ENCODE measurements at places on chromosomes 5 and 9.

DNA sequence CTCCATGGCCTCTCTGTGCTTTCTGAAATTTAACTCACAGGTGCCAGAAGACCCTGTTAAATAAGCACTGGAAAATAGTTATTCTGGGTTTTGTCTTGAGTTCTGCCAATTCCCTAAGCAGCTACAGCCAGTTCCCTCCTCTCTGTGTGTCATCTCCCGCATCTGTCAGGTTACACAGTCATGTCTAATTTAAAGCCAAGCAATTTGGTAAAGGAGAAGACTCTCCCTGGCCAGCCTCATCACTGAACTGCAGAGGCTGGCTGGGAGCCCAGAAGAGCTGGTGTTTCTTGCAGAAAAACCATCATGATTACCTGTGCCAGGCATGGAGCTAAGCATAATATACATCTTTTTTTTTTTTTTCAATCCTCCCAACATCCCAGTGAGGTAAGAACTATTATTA is 141.3 kb upstream of the ZNF366 start:
- DNase-seq = no peak

DNA sequence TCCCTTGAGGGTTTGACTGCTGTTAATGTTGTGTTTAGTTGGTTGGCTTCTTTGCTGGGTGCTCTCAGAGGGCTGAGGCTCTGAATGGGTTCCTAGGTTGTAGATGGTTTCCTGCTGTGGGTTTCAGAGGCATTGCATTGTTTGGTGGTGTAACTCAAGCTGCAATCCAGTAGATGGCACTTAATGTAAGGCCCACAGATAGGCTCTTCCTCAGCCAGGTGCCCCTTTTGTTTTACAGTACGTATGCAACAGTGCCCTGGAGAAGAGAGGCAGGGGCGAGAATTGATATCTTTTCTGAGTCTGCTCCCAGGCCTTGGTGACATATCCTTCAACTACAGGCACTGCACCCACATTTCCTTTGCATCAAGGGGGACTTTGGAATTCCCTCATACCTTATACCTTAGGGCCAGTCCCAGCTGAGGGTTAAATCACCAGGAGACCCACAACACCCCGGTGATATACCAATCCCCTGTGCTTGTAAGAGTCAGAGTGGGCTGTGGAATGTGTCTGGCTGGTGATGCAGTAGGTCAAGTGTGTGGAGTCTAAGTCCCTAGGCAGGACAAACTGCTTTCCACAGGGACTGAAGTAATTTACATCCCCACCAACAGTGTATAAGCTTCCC is 7.0 kb upstream of the UGT3A2 start:
- no peak for DNase-seq

GRCh38 chr5:10772901-10773585 is 12.0 kb upstream of the DAP start:
- no peak for DNase-seq

GRCh38 chr5:118466418-118466817 is 521.9 kb downstream of the DTWD2 start:
- DNase-seq = no peak

GRCh38 chr5:162496100-162496808 is 428.7 kb downstream of the GABRG2 start:
- DNase-seq = no peak

DNA sequence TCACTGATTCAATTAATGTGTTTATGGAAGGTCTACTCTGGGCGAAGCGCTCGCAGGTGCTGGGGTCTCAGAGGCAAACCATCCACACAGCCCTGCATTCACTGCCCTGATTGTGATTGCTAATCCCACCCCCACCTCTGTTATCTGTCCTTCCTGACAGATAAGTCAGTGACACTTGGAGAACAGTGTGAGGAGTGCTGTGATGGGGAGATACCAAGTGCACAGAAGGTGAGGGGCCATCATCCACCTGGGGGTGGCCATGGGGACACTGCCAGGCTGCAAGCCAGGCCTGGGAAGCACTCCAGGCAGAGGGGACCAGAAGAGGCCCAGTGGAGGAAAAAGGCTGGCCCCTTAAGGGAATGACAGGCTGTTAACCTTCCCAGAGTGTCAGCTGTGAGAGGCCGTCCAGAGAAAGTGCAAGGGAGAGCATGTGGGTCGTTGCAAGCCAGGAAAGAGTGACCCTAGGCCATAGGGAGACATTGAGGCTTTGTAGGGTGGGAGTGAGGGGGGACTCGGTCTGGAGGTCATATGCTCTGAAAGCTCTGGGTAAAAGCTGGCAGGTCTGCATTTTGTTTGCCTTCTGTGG is 18.0 kb downstream of the IL9 start:
- DNase-seq = no peak

GRCh38 chr9:121399126-121399882 is 29.3 kb upstream of the STOM start:
- no peak for DNase-seq

DNA sequence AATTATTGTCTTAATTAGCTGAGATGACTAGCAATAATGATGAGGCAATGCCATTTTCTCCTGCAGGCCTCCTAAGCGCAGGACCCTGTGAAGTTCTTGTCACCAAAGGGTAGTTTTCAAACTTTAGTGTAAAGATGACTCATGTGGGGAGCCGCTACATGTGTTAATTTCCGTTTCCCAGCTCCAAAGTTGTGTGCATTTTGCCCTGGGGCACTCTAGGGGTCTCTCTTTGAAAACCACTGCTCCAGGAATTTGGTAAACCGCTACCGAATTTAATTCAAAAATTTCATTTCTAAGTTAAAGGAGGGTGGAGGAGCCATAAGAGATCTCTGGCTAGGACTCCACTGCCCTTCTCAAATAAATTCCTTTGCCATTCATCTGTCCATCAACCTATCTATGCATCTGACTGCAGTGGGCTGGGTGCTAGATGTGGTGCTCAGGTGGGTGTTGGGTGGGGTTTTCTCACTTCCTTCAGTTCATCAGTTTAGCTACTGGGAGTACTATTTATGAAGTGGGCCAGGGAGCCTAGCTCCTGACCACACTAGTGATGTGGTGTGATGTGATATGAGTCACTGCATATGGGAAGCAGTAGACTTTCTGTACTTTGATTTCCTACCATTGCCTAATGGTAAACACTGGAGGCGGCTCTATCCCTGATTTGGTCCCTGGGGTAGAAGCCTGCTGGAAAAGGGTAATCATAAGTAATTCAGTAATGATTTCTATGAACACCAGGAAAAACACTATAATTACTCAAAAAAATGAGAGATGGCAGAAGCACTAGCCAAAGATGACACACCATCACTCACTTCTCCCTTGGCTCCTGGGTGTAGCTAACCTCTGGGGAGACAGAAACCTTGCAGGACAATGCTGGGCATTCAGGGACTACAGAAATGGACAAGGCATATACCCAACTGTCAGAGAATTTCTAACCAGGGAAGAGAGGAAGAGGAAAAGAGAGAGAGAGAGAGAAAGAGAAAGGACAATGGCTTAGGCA is 4.0 kb upstream of the ZSWIM6 start:
- DNase-seq = no peak

- DNase-seq = no peak
Measured at GRCh38 chr9:18718393-18718792, 244.4 kb downstream of the ADAMTSL1 start.

GRCh38 chr9:113636165-113636564 is 172.6 kb downstream of the RGS3 start:
- peak; percentile 9 for DNase-seq

GRCh38 chr5:147044572-147045273 is 166.2 kb upstream of the PPP2R2B start:
- DNase-seq = no peak

GRCh38 chr5:88756953-88757352 is 126.0 kb downstream of the MEF2C start:
- DNase-seq = no peak

DNA sequence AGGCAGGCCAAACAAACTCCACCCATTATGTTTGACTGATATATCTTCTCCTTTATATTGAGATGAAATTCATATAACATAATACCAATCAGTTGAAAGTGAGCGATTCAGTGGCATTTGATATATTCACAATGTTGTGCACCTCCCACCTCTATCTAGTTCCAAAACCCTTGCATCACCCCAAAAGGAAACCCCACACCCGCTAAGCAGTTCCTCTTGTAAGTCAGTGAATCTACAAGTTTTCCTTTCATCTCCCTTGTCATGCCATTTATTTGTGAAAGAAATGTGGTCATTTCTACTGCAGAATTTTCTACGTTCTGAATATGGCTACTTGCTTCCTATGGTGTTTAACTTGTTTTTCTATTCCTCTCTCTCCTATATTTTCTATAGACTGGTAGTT is 99.4 kb upstream of the PTPN3 start:
- DNase-seq = no peak

DNA sequence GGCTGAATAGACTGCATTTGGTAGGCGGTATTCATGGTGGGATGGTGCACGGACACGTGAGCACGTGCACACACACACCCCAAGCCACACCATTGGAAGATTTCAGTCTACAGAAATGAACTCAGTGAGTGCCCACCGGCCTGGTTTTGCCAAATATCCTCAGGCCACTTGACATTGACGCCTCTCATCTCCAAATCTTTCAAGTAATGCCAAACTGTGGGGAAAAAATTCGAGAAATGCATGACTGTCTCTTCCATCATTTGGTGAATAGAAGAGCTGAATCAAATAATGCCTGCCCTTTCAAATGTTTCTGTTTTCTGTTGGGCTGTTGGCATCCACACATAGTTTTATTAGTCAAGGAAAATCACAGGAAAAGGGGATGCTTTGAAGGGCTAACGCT is 182.3 kb upstream of the EFNA5 start:
- no peak for DNase-seq

DNA sequence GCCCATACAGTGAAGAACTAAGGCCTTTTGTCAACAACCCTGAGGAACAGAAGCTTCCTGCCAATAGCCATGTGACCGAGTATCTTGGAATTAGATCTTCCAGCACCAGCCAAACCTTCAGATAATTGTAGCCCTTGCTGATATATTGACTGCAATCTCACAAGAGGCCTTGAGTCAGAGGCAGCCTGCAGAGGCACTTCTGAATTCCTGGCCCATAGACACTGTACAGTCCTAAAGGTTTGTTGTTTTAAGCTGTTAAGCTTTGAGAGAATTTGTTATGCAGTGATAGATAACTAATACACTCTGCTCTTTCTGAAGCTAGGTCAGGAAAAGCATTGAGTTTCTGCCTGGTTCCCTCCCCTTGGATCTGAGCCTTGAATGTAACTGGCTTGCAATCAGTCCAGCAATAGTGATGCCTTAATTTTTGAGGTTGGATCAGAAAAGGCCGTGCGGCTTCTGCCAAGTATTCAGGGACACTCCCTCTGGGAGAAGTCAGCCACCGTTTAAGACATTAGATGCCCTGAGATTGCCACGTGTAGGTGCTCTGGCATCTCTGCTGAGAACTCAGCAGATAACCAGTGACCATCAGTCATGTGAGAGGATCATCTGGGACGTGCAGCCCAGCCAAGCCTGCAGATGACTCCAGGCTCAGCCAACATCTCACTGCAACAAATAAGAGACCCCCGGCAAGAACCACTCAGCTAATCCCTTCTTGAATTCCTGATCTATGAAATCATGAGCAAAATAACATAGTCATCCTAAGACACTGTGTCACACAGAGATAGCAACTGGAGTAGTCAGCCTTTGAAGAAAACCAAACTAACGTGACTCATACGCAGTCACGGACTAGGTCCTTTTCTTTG is 126.8 kb upstream of the STC2 start:
- no peak for DNase-seq

DNA sequence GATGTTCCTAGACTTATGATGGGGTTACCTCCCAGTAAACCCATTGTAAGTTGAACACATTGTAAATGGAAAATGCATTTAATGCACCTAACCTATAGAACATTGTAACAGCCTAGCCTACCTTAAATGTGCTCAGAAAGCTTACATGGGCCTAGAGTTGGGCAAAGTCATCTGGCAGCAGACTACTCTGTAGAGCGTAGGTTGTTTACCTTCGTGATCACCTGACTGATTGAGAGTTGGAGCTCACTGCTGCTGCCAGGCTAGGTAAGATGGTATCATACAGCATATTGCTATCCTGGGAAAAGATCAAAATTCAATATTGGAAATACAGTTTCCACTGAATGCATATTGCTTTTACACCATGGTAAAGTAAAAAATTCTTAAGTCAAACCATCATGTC is 95.4 kb downstream of the HTR4 start:
- no peak for DNase-seq

DNA sequence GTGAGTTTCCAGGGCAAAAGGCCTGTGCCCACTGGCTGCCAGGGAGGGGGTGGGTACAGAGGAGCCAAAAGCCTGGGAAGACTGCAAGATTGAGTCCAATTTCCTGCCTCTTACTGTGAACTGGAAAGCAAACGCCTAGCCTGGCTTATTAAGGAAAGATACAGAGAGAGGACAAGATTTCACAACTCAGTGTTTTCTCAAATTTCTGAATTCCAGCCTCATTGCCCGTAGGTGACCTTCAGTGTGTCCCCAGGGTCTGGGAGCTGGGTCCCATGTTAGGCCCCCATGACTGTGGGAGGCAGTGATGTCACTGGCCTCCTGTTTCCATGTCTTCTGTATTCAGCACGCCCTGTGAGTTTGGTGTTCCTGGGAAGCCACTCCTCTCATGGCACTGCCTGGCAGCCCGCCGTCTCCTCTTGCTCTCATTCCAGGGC is 60.6 kb upstream of the PTPN3 start:
- DNase-seq = no peak

- DNase-seq = peak; percentile 58
Measured at GRCh38 chr9:36008774-36009300, 27.9 kb upstream of the RECK start.

DNA sequence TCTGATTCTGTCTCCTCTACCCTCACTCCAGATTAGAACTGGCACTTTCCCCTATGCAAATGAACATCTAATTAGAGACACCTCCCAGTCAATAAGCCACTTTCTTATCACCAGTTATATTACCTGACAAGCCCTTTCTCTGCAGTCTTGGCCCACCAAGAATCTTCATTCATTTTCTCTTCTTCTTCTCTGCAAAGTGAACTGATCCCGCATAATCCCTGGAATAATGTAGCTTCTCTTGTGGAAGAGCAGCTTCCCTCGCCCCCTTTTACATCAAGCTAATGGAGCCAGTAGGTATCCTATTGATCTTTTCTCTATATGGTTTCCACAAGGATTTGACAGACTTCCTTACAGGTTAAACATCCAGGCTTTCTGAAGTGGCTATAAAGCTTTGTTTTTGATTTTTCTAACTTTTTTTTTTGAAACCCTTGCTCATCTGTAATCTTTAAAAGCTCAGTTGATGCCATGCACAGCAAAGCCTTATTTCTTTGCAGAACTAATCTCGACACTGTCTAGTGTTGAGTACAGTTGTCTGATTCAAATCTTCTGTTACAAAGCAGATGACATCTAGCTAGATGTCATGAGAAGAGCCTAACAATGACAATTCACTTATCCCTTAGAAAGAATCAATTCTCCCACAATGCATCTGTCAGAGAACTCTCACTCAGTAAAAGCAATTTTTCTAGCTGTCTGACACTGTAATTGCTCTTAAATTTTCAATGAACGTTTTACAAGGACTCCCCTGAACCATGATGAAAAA is 281.4 kb downstream of the ISL1 start:
- no peak for DNase-seq

DNA sequence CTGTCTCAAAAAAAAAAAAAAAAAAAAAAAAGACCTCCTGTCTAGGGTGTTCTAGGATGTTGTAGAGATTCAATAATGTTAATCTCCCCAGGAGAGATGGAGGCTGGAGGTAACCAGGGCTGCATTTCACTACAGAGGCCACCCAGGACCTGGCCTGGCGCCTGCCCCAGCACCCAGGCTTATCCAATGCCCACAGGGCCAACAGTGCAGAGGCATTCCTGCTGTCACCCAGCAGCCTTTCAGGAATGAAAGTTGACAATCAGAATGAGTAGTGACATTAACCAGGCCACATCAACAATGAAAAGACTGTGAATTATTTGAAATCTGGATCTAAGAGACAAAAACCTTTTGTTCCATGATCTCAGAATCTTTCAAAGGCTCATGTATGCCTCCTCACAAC is 36.2 kb upstream of the GABRP start:
- DNase-seq = no peak

GRCh38 chr5:68502531-68502930 is 287.0 kb downstream of the PIK3R1 start:
- no peak for DNase-seq

Data from activated CD4-positive, CD25-positive, alpha-beta regulatory T cell treated with anti-CD3 and anti-CD28 coated beads, Interleukin-2, amount 50 U/mL, for 72 hours (primary cell).